ENCODE measurements at places on chromosomes 1 and 21.

DNA sequence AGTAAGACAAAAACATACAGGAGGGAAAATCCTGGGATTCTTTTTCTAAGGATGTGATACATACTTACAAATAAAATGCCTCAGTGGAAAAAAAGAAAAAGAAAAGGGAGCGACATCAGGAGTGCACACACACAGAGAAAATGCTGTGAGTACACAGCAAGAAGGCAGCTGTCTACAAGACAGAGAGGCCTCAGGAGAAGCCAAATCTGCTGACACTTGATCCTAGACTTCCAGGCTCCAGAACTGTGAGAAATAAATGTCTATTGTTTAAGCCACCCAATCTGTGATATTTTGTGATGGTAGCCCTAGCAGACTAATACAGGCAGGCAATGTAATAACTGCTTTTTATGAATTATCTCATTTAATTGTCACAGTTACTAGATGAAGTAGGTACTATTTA, 17.0 kb upstream of the TRIM45 start:
- no peak for DNase-seq

- no peak for DNase-seq
Measured at GRCh38 chr1:92972409-92973129, 11.3 kb upstream of the DIPK1A start.

DNA sequence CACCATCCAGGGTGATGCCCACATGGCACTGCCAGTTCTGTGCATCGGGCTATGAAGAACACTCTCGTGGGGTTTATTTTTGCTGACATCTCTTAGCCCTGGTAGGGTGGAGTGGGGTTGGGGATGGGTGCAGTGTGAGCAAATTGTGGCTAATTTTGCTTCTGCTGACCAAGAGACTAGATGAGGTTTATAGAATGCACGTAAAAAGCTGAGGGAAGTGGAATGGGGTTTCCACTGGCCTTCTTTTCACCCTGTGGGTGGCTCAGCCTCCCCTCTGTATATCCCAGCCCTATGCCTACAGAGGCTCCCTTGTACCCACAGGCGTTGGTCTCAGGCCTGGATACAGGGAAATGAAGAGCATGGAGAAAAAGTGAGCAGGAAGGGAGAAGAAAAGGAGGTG, 44.1 kb upstream of the RAB4A start:
- no peak for DNase-seq

DNA sequence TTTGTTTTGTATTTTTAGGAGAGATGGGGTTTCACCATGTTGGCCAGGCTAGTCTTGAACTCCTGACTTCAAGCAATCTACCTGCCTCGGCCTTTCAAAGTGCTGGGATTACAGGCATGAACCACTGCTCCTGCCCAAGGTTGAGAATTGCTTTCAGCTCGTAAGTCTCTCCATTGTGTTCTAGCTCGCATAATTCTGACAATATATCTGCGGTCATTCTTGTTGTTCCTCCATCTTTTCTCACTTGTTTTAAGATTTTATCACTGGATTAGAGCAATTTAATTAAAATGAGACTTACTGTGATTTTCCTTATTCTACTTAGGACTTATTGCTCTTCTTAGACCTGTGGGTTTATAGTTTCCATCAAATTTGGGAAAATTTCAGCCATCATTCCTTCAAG, 102.9 kb downstream of the AHCTF1 start:
- DNase-seq, result no peak

DNA sequence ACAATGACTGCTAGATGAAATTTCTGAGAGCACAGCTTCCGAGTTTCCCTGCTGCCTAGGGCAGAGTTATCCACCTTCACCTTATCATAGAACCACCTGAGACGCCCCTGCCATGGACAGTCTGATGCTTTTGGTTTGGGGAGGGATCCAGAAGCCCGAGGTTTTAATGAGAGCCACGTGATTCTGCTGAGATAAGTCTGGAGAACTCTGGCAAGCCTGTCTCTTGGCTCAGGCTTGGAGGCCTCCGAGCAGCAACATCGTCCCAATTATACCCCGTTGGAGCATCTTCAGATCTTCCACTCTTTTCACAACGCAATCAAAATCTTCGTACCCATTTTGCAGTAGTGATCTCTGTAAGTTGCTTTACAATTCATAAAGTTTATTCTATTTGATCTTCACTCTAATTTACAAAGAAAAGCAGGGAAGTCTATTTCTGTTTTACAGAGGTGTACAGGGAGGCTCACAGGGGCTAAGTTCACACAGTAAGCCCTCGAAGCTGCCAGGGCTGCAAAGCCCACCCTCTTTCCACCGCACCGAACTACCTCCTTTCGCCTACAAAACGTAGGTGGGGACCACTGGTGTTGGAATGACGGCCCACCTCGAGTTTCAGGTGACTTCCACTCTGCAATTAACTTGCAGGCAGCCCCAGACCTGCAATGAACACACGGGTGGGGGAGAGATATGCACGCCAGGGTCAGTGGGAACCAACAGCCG, 513 bp upstream of the HHAT start:
- DNase-seq, result no peak

- no peak for DNase-seq
Measured at GRCh38 chr21:25887646-25888306, 153.0 kb downstream of the GABPA start.

DNA sequence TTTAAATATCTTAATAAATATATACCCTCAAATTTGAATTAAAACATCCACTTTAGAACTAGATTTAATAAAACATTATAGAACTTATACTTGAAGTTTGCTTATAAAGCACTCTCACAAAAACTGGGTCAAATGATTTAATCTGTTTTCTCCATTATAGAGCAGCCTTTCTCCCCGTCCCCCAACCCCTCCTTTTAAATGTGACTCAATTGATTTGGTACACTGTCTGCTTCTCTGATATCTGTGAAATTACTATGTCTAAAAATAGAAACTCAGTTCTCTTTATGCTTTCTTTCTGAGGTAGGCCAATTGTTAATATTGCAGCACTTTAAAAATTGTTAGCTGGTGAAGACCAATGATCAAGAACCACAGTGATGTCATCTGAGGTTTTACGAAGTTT, 6.9 kb upstream of the ZBTB21 start:
- DNase-seq, result no peak

DNA sequence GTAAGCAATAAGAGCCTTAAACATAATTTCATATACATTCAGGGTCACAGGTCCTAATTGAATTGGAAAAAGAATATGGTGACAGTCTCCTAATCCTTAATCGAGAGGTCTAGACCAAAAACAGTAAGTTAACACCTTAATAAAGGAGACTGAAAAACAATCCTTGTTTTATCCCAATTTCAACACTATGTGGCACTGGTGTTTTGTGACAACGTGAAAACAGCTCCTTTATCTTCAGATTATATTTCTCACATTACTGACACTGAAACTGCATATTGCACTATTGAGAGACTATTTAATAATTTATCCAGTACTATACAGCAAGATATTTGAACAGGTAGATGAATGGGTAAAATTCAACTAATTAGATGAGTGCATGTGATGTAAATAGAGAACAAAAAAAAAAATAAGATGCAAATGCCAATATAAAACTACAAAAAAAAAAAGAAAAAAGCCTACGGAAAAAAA, 34.1 kb downstream of the TP53BP2 start:
- peak; percentile 6 for DNase-seq

DNA sequence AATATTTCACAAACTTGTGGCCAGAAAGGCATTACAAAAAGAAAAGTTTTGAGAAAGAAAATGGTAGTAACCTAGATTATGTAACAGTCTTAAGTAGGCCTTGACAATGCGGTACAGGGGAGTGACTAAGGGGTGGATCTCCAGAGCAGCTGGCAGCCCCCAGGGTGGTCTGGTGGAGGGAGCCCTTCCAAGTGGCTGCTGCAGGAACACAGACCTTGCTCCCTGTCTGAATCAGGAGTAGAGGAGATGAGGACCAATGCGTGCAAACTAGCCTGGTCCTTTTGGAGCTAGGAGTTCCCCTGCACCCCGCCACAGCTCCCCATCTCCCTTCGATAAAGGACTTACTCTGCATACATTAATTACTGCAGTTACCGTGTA, 189.0 kb downstream of the NFIA start:
- DNase-seq, result no peak

GRCh38 chr1:212951126-212951946, 995 bp downstream of the VASH2 start:
- DNase-seq, result no peak

- no peak for DNase-seq
Measured at GRCh38 chr1:19070197-19070651, 113.7 kb upstream of the IFFO2 start.

DNA sequence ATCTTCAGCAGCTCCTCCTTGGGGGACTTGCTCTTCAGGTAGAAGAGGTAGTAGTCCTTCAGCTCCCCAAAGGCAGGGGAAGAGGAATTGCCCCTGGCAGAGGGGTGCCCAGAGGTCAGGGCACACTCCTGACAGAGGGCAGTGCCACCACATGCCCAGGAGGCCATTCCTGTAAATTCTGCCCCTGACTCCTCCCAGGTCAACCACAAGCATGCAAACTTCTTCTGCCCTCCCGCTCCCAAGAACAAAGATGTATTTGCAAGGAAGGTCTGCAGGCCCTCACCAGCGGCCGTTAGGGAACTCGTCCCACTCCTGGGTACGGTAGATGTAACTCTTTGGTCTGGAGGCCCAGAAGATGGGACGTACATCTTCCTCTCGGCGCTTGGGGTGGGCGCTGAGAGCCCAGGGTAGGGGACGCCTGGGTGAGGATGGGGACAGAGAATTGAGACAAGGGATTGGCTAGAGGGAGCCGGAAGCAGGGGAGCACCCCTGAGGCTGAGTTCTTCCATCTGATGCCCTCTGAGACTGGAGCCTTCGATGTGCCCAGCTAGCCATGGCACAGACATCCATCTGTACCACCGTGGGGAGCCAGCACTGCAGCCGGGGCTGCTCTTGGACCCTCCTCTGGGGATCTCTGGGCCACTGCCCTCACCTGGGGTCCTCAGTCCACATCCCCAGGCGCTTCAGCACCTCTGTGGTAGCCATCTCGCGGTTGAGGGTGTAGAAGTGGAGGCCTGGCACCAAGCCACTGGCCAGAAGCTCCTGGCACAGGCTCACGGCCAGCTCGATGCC, 11.1 kb downstream of the MTHFR start:
- no peak for DNase-seq

GRCh38 chr1:168159251-168159650, 19.5 kb upstream of the TIPRL start:
- no peak for DNase-seq

GRCh38 chr1:108120163-108120562, 80.0 kb downstream of the SLC25A24 start:
- no peak for DNase-seq

GRCh38 chr1:159077120-159077961, 775 bp upstream of the AIM2 start:
- DNase-seq, result no peak

- peak; percentile 22 for DNase-seq
Measured at GRCh38 chr1:230215031-230215430, 148.0 kb downstream of the GALNT2 start.

DNA sequence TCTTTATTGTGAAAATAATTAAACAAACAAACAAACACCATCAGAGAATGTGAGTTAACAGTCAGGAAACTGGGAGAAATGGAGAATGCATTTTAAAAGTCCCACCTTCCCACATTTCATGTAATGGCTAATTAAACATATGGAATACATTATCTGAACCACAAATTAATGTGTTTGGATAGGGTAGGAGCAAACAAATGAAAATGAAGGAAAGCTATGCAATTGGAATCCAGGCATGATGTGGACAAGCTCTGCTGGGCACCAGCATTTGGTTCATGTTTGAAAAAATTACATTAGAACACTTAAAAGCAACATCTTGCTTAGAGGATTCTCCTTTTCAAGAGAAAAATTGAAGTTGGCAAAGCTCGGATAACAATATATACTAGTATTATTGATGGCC, 628.1 kb downstream of the LMO4 start:
- DNase-seq, result no peak

- DNase-seq, result no peak
Measured at GRCh38 chr1:172498857-172499256, 34.1 kb upstream of the SUCO start.

GRCh38 chr1:24544239-24544638, 11.6 kb upstream of the NCMAP start:
- DNase-seq, result no peak

DNA sequence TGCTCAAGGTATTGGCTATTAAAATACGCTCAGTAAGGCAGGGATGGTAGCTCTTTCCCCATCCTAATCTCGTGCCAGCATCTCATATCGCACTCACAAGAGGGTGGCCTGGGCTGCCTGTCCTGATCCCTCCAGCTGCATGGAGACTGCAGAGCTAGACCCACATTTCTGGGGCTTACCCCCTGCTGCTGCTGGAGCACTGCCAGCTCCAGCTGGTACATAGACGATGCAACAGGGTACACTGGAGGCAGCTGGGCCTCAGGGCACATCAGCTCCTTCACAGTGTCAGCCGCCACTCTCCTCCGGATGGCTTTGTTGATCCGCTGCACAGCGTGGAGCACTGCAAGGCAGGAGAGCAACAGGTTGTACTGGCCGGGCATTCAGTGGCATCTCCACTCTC, 16.0 kb downstream of the IQGAP3 start:
- DNase-seq, result no peak

GRCh38 chr1:220344745-220345144, 72.5 kb upstream of the RAB3GAP2 start:
- DNase-seq, result no peak

DNA sequence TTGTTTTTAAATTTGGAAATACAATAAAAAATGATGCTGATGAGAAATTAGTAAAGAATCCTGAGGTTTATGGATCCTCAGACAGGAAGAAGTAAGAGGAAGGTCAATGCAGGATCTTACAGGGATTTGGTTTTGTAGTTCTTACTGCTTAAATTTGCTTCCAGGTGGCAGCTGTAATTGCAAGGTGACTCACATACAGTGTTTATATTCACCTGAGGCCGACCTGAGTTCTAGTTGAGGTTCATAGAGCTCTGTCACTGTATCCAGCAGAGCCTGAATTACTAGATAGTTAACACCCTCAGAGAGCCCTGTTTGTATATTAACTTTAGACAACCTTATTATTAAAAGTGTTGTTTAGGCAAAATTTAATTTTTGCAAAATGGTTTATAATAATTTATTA, 1.4 kb upstream of the WDR26 start:
- DNase-seq, result no peak

DNA sequence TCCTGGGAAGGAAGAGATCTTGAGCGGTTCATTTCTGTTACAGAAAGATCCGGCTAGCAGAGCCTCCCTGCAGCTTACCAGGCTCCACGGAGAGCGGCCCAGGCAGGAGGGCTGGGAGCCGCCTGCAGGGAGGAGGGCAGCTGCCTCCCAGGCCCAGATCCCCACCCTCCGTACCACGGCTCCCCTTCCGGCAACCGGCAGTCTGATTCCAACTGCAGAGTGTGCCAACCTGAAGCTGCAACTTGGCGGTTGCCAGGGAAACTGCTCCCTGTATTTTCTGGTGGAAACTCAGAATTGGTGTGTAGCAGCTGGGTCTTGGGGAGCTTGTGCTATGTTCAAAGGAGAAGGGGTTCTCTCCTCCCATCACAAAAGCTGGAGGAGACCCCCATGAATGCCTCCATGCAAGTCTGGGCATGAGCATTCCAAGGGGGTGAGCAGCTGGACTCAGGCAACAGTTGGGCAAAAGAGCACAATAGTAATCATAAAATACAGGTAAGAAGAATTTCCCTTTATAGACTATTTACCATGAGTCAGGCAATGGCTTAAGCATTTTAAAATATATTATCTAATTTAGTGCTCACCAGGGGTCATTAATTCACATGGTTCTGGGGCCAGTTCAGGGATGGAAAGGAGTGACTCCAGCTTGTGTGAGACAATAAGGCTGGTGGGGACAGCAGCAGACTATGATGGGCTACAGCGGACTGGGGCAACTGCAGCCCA, 46.1 kb upstream of the KAZN start:
- no peak for DNase-seq

GRCh38 chr1:204788470-204788869, 82.2 kb upstream of the NFASC start:
- no peak for DNase-seq
